Caco-2 (cell line): ENCODE measurements at places on chromosomes 2 and 18. TPM values are rescaled to one million over a fixed set of nuclear protein-coding genes. Genes with fewer than 3 reads are reported as not detected.

Gene PSMA8
- total RNA-seq = not detected in 2 replicates

Gene GULP1
- 32.4 and 33.0 TPM in 2 replicates for total RNA-seq

GRCh38 chr2:237670641-237671040 is 43.3 kb downstream of the LRRFIP1 start:
- no peaks in the 10 kb centered on the region for H3K36me3 ChIP-seq
- H3K4me1 ChIP-seq = no peaks in the 10 kb centered on the region
- no peak overlapping the region for H3K4me3 ChIP-seq
- no peak for DNase-seq
- no peak overlapping the region for H3K27ac ChIP-seq

Gene RBM43
- total RNA-seq = 1.4 and 1.6 TPM in 2 replicates

GRCh38 chr2:24104110-24104650 is 19.0 kb downstream of the PFN4 start:
- no peaks in the 10 kb centered on the region for H3K36me3 ChIP-seq
- no peak for DNase-seq
- no peak overlapping the region for H3K27ac ChIP-seq

DNA sequence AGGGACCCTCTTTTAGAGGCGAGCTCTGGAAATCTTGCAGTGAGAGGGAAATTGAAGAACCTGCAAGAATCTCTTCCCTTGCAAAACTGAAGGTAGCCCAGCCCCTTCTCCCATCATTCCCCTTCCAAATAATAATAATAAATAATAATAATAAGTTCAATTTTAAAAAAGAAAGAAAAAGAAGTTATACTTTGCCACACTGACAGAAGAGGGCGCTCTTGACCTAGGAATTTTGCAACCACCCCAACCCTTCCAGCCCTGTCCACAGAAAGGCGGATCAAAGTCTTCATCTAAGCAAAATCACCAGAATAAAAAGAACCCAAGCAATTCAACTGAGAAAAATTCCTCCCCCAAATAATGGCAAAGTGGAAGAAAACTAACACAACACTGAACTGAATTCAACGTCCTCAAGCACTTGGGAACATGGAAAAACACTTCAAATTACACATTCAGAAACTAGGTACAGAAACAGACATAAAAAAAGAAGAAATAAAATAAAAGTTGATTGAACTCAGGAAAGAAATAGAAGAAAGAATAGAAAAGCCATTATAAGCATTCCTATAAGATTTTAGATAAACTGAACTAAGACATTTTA is 98.9 kb upstream of the GLS start:
- peak; percentile 75 for DNase-seq
- H3K36me3 ChIP-seq = no peaks in the 10 kb centered on the region
- H3K27ac ChIP-seq = peak overlapping the region; percentile 58
- H3K27me3 ChIP-seq = no peaks in the 10 kb centered on the region
- H3K4me1 ChIP-seq = peaks cover 17% of the 10 kb centered on the region

Gene DYNC1I2
- total RNA-seq = 62.9 and 69.6 TPM in 2 replicates

DNA sequence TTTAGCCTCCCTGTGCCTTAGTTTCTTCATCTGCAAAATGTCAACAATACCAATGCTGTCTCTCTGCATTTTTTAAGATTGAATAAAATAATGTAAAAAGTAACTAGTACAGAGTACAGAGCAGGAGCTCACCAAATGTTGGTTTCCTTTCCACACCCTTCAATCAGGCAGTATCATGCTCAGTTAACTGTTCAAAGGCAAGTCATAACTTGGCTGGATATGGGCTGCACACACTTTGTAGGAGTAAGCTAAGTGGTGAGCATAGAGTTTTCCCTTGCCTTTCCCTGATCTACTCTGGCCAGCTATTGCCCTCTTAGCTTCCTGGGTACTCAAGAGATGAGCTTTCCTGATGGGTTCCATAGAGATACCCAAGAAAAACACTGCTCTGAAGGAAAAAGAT is 77.9 kb downstream of the CYBRD1 start:
- DNase-seq = no peak
- no peaks in the 10 kb centered on the region for H3K27me3 ChIP-seq
- H3K4me1 ChIP-seq = no peaks in the 10 kb centered on the region
- H3K27ac ChIP-seq = no peak overlapping the region
- H3K4me3 ChIP-seq = no peak overlapping the region
